ENCODE measurements at places on chromosomes 1 and 21. TPM values are rescaled to one million over a fixed set of nuclear protein-coding genes. Genes with fewer than 3 reads are reported as not detected.

- no peak for DNase-seq
Measured at GRCh38 chr1:51222136-51222787, 13.8 kb upstream of the RNF11 start.

GRCh38 chr1:222369148-222369547 lies 178.8 kb downstream of the HHIPL2 start:
- DNase-seq, result no peak

Gene GNPAT
- total RNA-seq, result 65.1 TPM

Gene CCDC17
- 1.1 TPM for total RNA-seq
